Posterior cingulate gyrus (tissue), 11 donors: ENCODE measurements at places on chromosomes 11 and 22.

DNA sequence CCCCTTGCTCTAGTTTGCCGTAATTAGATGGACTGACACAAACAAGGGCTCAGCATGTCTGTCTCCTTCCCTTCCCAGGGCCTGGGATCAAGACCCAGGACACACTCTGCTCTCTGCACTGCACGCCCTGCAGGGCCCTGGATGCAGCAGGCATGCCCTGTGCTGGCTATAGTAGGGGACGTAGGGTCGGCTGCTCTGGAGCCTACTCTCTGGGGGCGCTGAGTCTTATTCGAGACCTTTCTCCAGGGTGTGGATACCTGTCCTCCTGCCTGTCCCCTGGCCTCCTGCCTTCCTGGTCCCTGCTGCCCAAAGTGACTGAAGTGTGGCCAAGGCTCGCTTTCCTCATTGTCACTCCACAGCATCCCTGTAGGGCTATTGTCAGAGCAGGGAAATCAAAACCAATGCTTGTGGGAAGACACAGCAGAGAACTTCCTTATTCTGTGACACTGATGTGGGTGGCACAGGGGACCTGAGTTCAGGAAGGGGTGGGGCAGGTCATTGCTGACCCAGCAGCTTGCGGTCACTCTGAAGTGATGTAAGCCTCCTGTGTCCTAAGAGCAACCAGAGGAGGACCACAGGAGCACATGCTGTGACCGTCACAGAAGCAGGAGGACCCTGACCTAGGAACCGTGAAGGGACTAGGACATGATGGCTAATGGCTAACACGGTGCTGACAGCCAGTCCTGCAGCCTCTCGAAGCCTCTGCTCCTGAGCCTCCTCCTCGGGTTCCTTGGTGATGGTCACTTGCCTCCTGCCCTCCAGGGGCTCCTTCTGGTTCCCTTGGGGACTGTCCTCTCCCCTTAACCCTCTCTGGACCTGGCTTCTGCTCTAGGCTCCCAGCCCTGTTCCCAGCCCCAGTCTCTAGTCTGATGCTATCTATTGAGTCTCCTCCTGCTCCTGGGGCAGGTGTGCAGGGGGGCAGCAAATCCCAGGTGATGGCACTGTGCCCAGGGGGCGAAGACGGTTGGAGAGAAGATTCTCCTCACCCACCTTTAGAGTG is 10.3 kb downstream of the APOBEC3A start:
- DNase-seq: no peak

GRCh38 chr11:106077609-106078455 is at the start of gene AASDHPPT:
Gene AASDHPPT (plus strand): TSS chr11:106077662. CDS start chr11:106077711, 49 bp downstream.
- DNase-seq: no peak

DNA sequence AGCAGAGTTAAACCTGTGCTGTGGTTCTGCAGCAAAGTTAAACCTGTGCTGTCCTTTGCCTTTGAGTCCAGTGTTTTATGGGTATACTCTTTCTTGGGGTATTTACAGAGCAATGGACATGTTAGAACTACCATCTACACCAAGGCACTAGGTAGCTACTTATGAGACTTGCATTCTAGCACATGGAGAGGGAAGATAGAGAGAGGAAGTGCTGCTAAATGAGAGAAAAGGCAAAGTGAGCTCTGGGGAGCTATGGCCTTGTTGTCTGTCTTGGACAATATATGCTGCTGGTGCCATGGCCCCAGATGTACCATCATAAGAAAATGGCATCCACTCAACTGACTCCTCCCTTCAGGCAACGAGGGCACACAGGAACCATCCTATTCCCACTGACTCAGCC is 91.5 kb downstream of the SLC1A2 start:
- no peak for DNase-seq

GRCh38 chr11:92855607-92856405 is 113.6 kb upstream of the MTNR1B start:
- no peak for DNase-seq

DNA sequence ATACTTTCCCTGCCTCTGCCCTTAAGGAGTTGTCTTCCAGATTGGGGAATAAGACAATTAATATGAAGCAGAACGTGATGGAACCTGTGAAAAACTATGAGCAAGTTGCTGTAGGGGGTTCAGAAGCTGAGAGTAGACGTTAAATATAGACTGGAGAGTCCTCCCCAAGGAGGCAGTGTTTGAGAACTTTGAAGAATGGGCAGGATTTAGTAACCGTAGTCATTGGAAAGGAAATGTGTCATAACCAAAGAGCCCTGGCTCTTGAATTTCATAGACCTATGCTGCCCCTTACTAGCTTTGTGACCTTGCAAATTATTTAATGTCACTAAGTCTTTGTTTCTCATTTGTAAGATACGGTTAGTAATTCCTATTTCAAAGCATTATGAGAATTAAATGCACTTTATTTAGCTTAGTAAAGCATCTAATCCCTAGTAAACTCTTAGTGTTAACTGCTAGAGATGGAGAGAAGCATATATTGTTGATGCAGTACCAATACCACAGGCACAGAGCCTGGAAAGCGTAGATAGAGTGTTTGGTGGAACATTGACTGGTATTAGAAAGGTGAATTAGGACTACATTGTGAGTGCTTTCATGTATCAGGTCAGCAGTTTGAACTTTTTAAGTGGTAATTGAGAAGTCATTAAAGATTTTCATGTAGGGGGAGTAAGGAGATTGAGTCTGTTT is 54.1 kb downstream of the MCAM start:
- DNase-seq: no peak

DNA sequence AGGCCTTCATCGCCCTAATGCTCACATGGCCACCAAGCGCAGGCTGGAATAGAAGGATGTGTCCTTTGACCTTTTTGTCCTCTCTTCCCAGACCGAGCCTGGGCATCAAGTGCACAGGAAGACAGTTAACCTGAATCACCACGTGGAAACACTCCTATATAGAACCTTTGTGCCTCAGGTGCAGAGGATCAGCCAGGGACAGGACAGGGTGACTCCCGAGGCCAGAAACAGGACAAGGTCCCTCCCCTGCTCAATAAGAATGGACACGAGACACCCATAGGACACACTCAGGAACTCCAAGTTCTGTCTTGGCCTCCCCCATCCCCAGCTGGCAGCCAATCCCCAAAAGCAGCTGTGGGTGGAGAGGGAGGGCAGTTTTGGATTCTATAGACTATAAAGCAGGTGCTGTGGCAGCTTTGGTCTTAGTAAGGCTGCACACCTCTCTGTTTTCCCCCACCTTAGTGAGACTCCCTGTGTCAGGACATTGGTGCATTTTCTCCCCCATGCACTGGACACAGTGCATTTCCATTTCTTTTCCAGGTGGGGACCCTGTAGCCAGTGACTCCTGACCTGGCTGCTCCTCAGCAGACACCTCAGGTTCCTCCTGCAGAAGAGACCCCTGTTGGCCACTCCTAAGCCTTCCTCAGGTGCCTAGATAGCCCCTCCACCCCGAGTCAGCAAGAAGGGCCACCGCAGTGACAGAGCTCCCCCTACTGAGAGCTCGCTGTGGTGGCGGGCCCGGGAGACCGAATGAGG is 43.6 kb upstream of the POU2AF1 start:
- DNase-seq: no peak

DNA sequence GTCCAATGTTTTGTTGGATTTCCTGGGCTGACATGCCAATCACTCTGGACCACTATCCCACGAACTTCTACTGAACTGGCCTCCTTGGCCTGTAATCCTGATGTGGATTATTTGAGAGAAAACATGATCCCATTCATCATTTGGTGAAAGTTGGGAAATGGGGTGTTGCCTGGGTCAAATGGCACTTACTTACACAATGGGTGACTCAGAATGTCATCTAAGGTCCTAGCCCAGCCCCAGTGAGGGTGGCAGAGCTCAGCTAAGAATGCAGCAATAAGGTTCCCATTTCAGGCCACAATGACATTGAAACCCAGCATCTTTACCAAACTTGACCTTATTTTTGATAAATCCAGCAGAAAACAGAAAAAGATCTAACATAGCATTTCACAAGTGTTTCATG is 8.0 kb upstream of the DSCAML1 start:
- DNase-seq: no peak

DNA sequence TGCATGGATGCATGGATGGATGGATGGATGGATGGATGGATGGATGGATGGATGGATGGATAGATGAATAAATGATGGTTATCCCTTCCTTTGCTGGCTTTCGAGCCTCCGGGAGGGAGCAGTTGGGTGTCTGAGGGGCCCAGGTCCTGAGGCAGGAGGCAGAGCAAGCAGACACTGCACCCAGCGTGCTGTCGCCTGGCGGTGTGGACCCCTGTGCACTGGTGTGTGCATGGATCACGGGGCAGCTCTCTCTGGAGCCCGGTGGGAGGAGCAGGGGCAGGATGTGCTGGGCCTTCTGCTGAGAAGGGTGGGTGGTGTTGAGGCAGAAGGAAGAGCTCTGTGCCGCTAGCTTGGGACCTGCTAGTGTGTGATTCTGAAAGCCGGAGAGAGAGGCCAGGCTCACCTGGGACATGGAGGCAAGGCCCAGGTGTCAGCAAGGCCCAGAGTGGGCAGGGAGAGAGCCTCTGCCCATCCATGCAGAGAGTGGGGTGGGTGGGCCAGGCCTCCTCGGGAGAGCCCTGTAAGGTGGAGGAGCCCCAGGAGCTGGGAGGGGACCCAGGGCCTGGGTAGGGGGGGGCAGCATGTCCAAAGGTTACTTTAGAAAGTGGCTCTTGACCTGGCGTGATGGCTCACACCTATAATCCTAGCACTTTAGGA is 254.4 kb downstream of the BRD1 start:
- no peak for DNase-seq

GRCh38 chr11:441418-442274 is at the start of gene ANO9:
Gene ANO9 (minus strand): TSS chr11:442011. CDS start chr11:441926, 85 bp downstream.
- DNase-seq: no peak

GRCh38 chr11:35304386-35304775 is 115.0 kb downstream of the SLC1A2 start:
- DNase-seq: no peak

- DNase-seq: no peak
Observed at GRCh38 chr11:71145368-71145767, 107.0 kb downstream of the SHANK2 start.

GRCh38 chr11:3956038-3956437 is 100.6 kb downstream of the STIM1 start:
- DNase-seq: no peak

DNA sequence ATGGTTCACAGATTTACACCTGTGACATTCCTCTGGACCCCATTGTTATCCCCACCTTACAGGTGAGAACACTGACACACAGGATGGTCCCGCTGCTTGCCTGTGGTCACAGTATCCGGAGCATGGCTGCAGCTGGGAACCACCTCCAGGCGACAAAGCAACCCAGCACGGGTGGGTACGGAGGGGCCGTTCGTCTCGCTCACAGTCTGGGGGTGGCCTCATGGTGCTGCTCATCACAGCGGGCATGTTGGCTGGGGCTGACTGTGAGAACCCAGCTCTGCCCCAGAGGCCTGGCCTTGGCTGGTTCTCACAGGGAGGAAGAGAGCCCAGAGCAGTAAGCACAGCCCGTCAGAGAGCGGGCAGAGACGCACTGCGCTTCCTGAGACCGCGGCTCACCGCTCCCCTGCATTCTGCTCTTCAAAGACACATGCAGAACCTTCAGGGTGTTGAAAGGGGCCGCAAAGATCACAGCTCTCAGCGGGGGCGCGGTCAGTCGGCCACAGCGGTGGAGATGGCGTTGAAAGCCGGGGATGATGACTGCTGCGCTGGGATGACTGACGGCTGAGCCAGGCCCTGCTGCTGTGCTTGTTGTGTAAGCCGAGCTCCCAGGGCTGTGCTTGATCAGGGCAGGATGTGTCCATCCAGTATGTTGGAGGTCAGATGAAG is 423.0 kb downstream of the BRD1 start:
- DNase-seq: peak; percentile 6

- no peak for DNase-seq
Observed at GRCh38 chr11:68142028-68142412, 20.8 kb upstream of the CHKA start.

- peak; percentile 75 for DNase-seq
Observed at GRCh38 chr11:1488575-1489180, 2.1 kb upstream of the MOB2 start.

- DNase-seq: no peak
Observed at GRCh38 chr11:57506522-57506921, 9.0 kb downstream of the SLC43A1 start.

- no peak for DNase-seq
Observed at GRCh38 chr22:27576413-27576812, 225.1 kb downstream of the MN1 start.

GRCh38 chr11:86919557-86920210 is 35.5 kb downstream of the FZD4 start:
- DNase-seq: no peak

DNA sequence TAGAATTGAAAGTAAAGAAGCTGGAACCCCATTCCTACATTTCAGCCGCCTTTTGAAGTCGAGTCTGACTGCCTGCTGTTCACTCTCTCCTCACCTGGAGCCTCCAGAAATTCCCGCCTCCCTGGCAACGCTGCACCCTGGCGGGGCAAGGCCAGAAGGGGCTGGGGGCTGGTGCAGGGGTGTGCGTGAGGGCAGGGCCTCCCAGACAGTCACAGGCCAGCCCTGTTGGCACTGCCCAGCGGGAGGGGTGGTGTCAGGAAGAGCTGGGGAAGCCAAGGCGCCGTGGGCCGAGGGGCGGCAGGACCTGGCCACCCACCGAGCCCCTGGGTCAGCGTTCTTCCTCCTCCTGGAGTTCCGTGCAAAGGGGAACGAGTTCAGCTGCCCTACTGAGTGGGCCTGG is 123.2 kb downstream of the KCNQ1OT1 start:
- DNase-seq: no peak

DNA sequence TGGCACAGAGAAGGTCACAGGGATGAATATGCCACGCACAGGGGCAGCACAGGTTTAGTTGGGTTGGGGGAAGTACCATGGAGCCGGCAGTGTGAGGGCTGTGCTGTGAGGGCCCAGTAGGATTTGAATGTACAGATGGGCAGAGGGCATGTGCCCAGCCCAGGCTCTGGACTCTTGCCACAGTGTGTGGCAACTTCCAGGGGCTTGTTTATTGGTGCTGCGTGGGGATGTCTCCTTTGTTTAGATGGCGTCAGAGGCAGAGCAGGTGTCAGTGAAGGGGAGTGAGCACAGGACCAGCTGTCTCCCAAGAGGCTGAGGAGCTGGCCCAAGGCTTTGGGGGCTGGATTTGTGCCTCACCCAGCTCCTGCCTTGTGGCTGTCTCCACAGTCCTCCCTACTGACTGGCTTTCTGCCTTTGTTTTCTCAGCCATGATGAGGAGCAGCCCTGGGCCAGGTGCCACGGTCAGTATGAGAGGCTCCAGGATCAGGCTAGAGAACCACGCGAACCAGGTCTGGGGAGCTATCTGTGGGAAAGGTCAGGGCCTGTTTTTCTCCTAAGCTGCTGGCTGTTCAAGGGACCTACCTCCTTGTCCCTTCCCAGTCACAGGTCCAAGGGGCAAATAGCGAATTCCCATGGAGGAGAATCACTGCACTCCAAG is 21.9 kb downstream of the SUN2 start:
- peak; percentile 75 for DNase-seq

DNA sequence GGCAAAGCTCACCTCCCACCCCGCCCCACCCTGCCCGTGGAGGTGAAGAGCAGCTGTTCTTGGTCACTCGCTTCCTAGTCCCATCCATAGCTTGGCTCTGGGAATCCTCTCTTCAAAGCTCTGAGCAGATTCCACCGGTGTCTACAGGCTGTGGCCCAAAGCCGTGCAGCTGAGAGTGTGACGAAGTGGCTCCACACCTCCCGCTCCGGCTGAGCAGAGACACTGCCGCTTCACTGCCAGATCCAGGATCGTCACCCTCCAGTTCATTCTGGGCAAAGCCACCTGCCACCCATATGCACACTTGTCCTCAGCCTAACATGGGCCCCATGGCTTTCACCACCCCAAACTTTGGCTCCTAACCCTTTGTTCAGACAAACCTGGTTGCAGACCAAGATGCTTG is 532.9 kb upstream of the B3GAT1 start:
- DNase-seq: no peak

- DNase-seq: no peak
Observed at GRCh38 chr11:100719362-100719761, 32.3 kb downstream of the ARHGAP42 start.
